ENCODE measurements at places on chromosomes 3 and 15. TPM values are rescaled to one million over a fixed set of nuclear protein-coding genes. Genes with fewer than 3 reads are reported as not detected.

Gene NEK10
- total RNA-seq = 0.48 TPM

Gene MUSTN1
- total RNA-seq = 0.65 TPM

Gene FSTL1
- 86.4 TPM for total RNA-seq

Gene XCR1
- total RNA-seq = not detected

Gene CHRNA5
- 13.0 TPM for total RNA-seq

Gene TRAK1
- total RNA-seq = 40.4 TPM

Gene ZNF80
- not detected for total RNA-seq

Gene AGBL1
- not detected for total RNA-seq

Gene PSTPIP1
- total RNA-seq = 7.1 TPM

Gene CAPN3
- total RNA-seq = 3.8 TPM

Gene UROC1
- not detected for total RNA-seq

Gene FRG2C
- not detected for total RNA-seq

All from foreskin keratinocyte (primary cell).